A549 treated with dexamethasone at 1 μM for 4 hours (cell line): ENCODE measurements at places on chromosomes 1 and 21. TPM values are rescaled to one million over a fixed set of nuclear protein-coding genes. Genes with fewer than 3 reads are reported as not detected.

The NKAIN1 gene
- 1.0 to 1.4 TPM (median 1.1 TPM) in 5 replicates for total RNA-seq

The PPP1R12B gene
- 1.1 to 3.3 TPM (median 2.0 TPM) in 5 replicates for total RNA-seq

The CCDC17 gene
- total RNA-seq = 0.18 to 0.57 TPM (median 0.19 TPM) in 5 replicates

The RHOU gene
- 15.0 to 18.8 TPM (median 17.7 TPM) in 5 replicates for total RNA-seq

The TAS1R1 gene
- total RNA-seq = not detected in 5 replicates

The OR2T33 gene
- total RNA-seq = not detected in 5 replicates

The SLC44A5 gene
- 0.03 to 0.09 TPM (median 0.06 TPM) in 4 of 5 replicates, not detected in the other for total RNA-seq

The RSPH1 gene
- 0.46 to 1.0 TPM (median 0.61 TPM) in 5 replicates for total RNA-seq

The SPRR3 gene
- total RNA-seq = not detected in 5 replicates

The MIGA1 gene
- total RNA-seq = 4.7 to 8.7 TPM (median 7.5 TPM) in 5 replicates

The ZNF648 gene
- total RNA-seq = not detected in 5 replicates

The TDRD10 gene
- total RNA-seq = 0.14 to 0.15 TPM in 2 of 5 replicates, not detected in the others

The GPR37L1 gene
- 0.12 to 0.18 TPM (median 0.14 TPM) in 5 replicates for total RNA-seq

The IL12RB2 gene
- total RNA-seq = 0.09 to 0.18 TPM (median 0.15 TPM) in 4 of 5 replicates, not detected in the other

The CCDC30 gene
- total RNA-seq = 0.23 to 1.5 TPM (median 0.56 TPM) in 5 replicates

The CRP gene
- total RNA-seq = not detected in 5 replicates

The CELA3B gene
- not detected in 5 replicates for total RNA-seq

The TAF13 gene
- total RNA-seq = 25.3 to 35.0 TPM (median 29.9 TPM) in 5 replicates

The CD1B gene
- not detected in 5 replicates for total RNA-seq

The CRYBG2 gene
- total RNA-seq = 1.1 to 2.1 TPM (median 1.5 TPM) in 5 replicates

The HES4 gene
- 21.4 to 44.8 TPM (median 36.2 TPM) in 5 replicates for total RNA-seq

The KCNA3 gene
- total RNA-seq = not detected in 5 replicates

The C1orf167 gene
- not detected in 5 replicates for total RNA-seq

The PALMD gene
- 0.16 to 0.27 TPM (median 0.19 TPM) in 5 replicates for total RNA-seq

The LCE1F gene
- not detected in 5 replicates for total RNA-seq

The OR2T35 gene
- total RNA-seq = not detected in 5 replicates

The OR2G6 gene
- total RNA-seq = not detected in 5 replicates

The OPRD1 gene
- total RNA-seq = 0.01 to 0.02 TPM (median 0.02 TPM) in 4 of 5 replicates, not detected in the other

The CATSPERE gene
- total RNA-seq = 0.02 to 0.08 TPM (median 0.03 TPM) in 5 replicates

The CD52 gene
- total RNA-seq = 0.38 TPM in 1 of 5 replicates, not detected in the others

The POU2F1 gene
- total RNA-seq = 3.7 to 5.8 TPM (median 4.5 TPM) in 5 replicates

The GPR25 gene
- total RNA-seq = not detected in 5 replicates

The RGS4 gene
- not detected in 5 replicates for total RNA-seq

The LSS gene
- 12.4 to 20.2 TPM (median 17.8 TPM) in 5 replicates for total RNA-seq

The SLAMF7 gene
- 0.87 to 1.8 TPM (median 1.6 TPM) in 5 replicates for total RNA-seq

The MYCBP gene
- 13.1 to 20.7 TPM (median 13.4 TPM) in 5 replicates for total RNA-seq

The RGL1 gene
- 0.71 to 0.99 TPM (median 0.73 TPM) in 5 replicates for total RNA-seq

The PTAFR gene
- 0.09 to 0.24 TPM (median 0.09 TPM) in 5 replicates for total RNA-seq

The NBPF15 gene
- 13.9 to 23.3 TPM (median 20.2 TPM) in 5 replicates for total RNA-seq

The FYB2 gene
- total RNA-seq = not detected in 5 replicates

The SPRR2A gene
- total RNA-seq = 0.12 TPM in 1 of 5 replicates, not detected in the others

The CDC20 gene
- 174 to 209 TPM (median 197 TPM) in 5 replicates for total RNA-seq

The TCP10L gene
- total RNA-seq = 0.37 to 0.75 TPM (median 0.59 TPM) in 5 replicates

The CENPF gene
- total RNA-seq = 71.3 to 85.3 TPM (median 81.8 TPM) in 5 replicates

The GLMN gene
- total RNA-seq = 4.6 to 7.6 TPM (median 7.3 TPM) in 5 replicates

The CD1E gene
- total RNA-seq = not detected in 5 replicates
